ENCODE measurements at places on chromosomes 1 and 21.

GRCh38 chr1:8381618-8382017 lies 63.7 kb downstream of the SLC45A1 start:
- DNase-seq = no peak

DNA sequence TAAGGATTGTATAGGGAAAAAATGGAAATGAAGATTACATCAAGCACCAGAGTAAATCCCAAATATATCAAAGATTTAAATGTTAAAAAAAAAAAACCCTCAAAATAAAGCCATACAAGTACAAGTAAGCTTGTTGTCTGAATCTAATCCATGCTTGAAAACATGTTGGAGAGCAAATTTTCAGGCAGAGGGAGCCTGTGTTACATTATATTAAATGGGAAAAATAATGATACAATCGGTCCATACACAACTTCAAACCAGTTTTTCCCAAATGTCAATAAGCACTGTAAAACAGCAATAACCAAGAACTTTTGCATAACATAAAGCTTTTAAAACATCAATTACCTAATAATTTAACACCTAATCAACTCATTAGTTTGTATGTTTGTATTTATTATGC lies 949.4 kb upstream of the ADGRL4 start:
- DNase-seq = no peak

DNA sequence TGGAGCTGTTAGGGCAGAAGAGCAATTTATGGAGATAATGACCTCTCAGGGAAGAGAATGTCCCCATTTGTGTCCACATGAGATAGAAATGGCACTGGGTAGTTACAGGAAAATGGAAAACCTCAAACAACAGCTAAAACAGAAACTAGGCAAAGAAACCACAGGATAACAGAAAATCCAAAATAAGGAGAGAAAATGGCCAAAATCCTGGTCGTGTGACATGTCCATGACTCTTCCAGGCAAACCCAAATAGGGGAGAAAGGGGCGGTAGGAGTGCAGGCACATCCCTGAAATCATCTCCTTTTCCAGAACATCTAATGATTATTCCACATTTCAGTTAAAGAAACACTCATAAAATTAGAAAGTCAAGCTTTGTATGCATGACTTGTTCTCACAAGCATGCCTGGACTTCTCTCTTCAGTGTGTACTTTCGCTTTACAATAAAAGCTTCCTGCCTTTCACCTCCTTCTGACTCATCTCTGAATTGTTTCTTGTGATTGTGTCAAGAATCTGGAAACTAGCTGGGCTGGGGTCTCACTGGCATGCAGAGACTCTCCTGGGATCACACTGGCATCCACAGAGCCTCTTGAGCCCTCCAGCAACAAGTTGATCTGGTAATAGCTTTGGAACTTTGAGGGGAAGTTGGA lies 171.4 kb upstream of the ZP4 start:
- no peak for DNase-seq

GRCh38 chr1:178098262-178098661 lies 4.4 kb downstream of the RASAL2 start:
- no peak for DNase-seq

DNA sequence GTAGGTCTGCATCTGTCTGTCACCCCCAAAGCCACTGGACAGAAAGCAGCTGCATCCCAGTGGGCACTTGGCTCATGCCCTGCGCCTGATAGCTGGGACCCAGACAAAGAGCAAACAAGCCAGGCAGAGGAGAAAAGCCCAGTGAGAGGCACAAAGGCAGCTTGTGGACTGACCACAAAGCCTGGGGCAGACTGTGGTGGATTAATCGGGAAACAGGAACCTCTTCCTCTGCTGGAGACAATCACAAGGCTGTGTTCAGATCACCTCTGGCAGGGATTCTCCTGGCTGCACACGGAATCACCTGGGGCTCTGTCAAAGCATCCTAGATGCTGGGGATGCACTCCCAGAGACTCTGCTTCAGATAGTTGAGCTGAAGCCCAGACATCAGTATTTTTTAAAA lies 15.2 kb upstream of the GJB5 start:
- DNase-seq = no peak

- no peak for DNase-seq
Measured at GRCh38 chr1:63327417-63328054, 5.2 kb downstream of the FOXD3 start.

DNA sequence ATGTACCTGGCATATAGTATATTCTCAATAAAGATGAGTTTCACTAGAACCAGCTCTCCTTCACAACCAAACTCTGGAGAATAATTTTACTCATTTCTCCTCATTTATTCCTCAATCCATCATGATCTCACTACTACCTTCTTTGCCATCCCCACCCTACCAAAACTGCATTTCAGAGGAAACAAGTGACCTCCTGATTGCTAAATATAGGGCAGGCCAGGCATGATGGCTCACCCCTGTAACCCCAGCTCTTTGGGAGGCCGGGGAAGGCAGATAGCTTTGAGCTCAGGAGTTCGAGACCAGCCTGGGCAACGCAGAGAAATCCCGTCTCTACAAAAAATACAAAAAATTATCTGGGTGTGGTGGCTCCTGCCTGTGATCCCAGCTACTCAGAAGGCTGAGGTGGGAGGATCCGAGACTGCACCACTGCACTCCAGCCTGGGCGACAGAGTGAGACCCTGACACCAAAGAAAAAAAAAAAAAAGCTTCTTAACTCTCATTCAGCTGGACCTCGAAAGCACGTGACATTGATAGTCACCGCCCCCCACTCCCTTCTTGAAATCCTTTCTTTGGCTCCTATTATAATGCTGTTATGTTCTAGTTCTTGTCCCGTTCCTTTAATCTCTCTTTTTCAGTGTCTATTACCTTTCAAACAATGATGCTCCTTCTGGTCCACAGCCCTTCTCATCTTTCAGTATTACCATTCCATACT lies 2.1 kb downstream of the TESK2 start:
- DNase-seq = no peak

- DNase-seq = no peak
Measured at GRCh38 chr1:29114654-29115053, 9.0 kb downstream of the TMEM200B start.

DNA sequence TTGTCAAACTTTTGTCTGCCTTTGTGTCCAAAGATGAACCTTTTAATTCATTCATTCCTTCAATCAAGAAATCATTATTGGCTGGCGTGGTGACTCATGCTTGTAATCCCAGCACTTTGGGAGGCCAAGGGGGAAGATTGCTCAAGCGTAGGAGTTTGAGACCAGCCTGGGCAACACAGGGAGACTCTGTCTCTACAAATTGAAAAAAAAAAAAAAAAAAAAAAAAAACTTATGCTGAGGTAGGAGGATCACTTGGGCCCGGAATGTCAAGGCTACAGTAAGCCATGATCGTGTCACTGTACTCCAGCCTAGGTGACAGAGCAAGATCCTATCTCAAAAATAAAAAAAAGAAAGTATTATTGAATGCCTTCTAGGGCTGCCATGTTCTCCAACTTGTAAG lies 51.3 kb upstream of the CXADR start:
- DNase-seq = no peak

DNA sequence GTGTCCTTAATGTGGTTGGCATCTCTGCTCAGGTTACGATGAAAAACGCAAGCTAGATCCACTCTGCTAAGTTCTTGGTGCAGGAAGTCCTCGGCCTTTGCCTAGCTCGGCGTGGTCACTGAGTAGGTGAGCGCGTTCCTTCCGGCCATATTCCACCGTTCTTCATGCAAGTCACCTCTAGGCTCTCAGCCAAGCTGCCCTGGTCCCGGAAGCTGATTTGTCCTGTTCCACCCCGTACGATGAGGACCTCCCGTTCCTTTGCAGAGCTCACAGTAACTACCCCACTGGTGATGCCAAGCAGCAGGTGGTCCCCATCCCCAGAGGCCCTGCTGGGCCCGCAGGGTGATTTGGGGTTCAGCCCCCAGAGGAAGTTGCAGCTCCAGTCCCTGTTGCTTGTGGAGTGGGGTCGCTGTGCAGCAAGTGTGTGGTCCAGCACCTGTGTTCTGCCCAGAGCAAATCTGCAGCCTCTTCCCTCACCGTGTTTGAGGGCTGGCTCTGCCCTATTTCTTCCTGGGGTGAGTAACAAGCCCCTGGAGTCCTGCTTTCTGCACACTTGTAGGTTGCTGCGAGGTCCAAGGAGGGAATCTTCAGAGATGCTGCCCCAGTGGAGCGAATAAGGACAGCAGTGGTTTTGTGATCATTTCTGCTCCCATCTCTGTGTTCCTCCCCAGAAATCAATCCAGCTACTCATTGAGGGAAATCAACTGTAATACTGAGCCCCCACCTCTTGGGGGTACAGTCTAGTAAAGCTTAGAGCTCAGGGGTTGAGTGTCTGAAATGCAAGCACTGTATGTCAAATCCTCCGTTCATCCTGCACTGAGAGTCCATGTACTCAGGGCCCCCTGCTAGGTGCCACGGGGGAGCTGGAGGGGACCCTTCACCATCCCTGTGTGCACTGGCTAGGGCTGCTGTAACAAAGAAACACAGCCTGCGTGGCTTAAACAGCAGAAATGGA lies 2.3 kb downstream of the UMODL1 start:
- DNase-seq = no peak

GRCh38 chr1:65253800-65254319 lies 55.5 kb upstream of the DNAJC6 start:
- no peak for DNase-seq
